AG04449 (cell line): ENCODE measurements at places on chromosomes 7 and 10.

DNA sequence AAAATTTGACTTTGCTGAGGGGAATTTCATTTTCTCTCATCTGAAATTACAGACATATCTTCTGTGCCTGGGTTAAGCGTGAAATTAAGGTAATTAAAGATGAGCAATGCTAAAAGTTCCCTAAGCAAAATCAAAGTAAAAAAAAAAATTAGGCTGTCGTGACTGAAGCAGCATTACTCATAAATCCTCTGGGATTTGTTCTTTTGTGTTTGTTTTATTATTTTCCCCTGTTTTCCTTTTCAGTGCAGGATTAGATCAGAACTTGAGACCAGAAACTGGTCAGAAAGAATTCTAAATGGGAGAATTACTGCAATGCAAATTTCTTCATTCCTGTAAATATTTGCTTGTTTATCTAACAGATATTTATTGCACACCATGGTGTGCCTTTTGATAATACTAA, 141.4 kb upstream of the BET1 start:
- no peak for DNase-seq

DNA sequence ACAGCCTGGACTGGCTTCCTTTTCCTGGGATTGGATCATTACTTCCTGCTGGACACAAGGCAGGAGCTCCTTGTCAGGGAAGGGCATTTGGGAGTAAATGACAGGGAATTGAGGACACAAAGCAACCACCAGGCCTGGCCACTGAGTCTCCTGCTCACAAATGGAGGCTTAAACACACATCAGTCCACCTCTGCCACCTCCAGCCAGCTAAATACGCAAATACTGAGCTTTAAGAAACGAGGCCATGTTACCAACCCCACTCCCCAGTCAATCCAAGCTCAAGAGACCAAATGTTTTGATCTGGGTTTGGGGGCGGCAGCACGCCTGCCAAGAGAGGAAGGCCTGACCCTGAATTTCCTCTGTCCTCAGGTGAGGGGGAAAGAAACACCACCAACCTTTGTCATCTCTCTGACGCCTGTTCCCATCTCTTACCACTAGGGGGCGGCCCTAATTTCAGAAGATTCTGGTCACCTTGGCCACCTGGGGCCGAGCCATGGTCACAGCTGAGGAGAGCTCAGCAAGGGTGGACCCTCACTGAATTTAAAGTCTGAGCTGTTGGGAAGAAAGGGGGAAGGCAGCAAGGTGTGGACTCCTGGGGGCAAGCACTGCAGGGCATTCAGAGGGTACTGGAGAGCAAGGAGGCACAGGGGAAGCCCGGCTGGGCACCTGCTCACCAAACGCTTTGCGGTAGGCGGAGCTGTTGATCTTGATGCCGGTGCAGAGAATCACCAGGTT, 16.5 kb downstream of the AIFM2 start:
- no peak for DNase-seq

- no peak for DNase-seq
These were observed 619 bp upstream of the LMTK2 start for GRCh38 chr7:98105942-98106544.

- DNase-seq, result no peak
These were observed 16.4 kb downstream of the FAM241B start for GRCh38 chr10:69646185-69647060.

GRCh38 chr7:54757711-54758110, 1.3 kb downstream of the SEC61G start:
- DNase-seq, result no peak

DNA sequence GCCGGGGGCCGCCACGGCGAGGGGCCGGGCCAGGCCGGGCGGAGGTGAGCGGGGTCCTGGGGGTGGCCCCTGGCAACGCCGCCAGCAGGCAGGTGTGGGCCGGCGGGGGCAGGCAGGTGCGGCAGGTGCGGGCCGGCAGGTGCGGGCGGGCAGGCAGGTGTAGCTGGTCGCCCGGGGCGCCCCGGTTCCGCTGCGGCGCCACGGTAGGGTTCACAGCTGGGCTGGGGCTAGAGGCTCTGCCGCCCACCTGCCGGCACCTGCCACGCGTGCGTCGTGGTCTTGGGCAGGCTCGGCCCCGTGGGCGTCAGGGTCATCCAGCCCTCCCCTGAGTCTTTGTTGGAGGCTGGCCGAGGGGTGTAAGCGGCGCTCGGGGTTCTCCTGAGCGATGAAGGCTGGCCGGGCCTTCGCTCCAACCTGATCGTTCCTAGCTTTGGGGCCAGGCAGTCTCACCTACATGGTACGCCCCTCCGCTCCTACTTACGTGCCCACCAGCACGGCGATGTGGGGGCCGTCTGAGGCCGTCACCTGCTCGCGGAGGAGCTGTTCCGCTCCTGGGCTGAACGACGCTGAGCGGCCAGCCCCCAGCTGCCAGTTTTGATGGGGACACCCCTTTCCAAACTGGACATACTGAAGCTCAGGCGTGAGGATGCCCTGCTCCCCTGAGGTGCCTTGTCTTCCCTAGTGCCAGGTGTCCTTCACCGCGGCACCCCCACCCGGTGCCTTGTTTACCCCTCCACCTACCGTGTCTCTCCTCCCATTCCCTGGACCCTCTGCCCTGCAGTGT, 493 bp downstream of the ZMIZ2 start:
- DNase-seq, result no peak

- no peak for DNase-seq
These were observed 45.2 kb downstream of the SRRM3 start for GRCh38 chr7:76246804-76247389.

GRCh38 chr7:151228024-151228866, 1.2 kb upstream of the ABCF2 start:
- DNase-seq, result no peak

GRCh38 chr7:77313085-77313484, 103.1 kb downstream of the GSAP start:
- DNase-seq, result no peak

GRCh38 chr7:141313896-141314295, 237.3 kb upstream of the AGK start:
- DNase-seq, result no peak

GRCh38 chr7:55533050-55533728, 39.1 kb downstream of the VOPP1 start:
- DNase-seq, result no peak

DNA sequence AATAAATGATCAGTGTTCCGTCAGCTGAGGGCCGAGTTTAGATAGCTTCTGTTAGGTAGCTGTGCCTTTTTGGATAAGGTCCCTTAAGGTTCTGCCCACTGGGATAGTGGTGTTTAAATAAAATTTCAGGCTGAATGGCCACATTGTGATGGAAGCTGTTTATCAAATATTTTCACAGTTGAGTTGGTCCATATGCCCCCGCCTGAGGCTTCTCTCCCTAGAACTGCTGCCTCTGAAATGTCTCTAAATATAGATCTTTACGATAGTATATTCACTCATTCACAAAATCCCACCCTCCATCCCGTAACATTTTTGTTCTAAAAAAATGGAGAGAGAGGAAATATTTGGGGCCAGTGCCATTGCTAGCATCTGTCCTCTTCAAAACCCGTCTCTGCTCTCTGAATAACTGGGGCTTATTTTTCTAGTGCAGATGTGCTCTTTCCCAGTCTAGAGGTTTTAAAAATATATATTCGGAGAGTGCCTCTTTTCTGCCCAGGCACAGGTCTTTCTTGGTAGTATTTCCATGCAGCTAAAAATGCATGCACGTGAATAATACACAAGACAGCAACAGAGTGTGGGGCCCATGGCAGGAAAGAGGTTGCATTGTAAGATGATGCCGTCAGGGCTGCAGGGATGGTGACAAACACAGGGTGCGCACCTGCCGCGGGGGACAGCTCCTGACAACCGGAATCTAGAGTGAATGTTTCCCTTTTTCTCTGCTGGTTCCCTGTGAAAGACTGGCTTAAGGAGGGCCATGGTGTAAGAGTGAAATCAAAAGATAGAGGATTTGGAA, 105.4 kb upstream of the BTBD16 start:
- DNase-seq, result no peak

DNA sequence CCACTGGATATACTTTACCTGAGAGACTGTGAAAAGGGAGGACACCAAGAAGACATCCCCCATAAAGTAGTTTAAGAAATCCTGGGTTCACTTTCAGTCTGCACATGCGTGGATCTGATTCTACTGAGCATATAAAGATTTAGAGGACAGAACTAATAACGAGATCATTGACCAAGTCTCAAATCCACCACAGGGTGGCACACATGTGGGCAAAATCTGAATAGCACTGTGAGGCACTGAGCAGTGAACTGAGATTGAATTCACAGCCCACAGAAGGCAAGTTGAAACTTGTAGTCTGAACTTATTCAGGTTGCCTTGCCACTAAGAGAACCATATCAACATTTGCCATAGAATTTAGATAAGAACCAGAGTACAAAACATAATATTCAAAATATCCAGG, 818.6 kb downstream of the GRID1 start:
- DNase-seq, result no peak

- DNase-seq, result no peak
These were observed 342.7 kb upstream of the ETV1 start for GRCh38 chr7:14332155-14332554.
